ENCODE measurements at places on chromosomes 6 and 20.

DNA sequence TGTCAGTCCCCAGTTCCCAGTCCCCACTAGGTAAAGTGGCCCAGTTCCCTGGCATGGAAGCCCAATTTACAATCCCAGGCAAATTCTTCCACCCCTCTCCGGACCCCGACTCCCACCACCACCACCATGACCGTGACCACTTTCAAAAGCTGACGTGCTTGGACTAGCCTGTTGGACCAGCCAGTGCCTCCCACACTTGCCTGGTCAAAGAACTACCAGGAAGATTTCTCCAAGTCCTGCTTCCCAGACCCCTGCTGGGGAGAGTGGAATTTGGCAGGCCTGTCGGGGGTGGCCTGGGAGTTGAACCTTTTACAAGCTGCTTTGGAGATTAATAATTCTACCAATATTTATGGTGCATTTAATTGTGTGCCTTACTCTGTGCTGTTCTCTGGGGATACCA is 1.4 kb upstream of the PTPRT start:
- no peak for DNase-seq

- DNase-seq: no peak
These were observed 6.5 kb upstream of the SLCO4A1 start for GRCh38 chr20:62635852-62636251.

DNA sequence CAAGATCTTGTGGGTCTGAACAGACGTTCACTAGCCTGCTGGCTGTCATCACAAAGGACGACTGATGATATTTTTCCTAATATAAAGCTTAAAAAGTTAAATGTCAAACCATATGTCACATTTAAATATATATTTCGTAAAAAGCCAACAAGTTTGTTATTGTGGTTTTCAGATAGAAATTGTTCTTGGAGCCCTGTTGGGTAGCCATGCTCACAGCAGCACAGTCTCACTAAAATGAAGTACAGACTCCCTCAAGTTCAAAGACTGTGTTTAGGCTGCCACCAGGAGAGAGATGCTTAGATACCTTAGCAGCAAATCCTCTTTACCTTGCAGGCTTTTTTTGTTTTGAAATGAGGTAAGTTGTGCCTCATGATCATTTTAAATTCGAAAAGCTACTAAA is 17.8 kb downstream of the EEF1E1 start:
- DNase-seq: no peak

GRCh38 chr20:19598117-19598850 is 159.8 kb upstream of the RIN2 start:
- DNase-seq: no peak

- no peak for DNase-seq
These were observed 103.8 kb upstream of the PLCB4 start for GRCh38 chr20:8964959-8965562.

GRCh38 chr20:61295682-61296628 is 43.9 kb downstream of the CDH4 start:
- no peak for DNase-seq

GRCh38 chr6:158211273-158212055 is 43.3 kb downstream of the GTF2H5 start:
- DNase-seq: no peak

DNA sequence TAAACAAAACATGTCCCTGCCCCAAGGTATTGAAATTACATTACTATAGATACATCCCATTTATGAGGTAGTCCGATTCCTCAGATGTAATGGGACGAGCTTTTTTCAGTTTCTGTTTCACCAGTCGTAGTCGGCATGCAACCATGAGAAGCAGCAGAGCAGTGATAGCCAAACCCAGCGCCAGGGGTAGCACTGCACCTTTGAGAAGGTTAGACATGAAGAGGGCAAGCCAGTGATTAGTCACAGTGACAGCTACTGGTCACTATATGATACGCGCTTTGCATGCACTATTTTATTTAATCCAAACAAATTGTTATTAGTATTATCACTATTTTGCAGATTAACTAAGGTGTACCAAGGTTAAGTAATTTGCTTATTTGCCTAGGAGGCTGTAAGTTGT is 43.7 kb downstream of the LRP11 start:
- DNase-seq: no peak

GRCh38 chr6:7938562-7939183 is 28.1 kb upstream of the TXNDC5 start:
- no peak for DNase-seq

GRCh38 chr6:10873374-10873773 is 8.5 kb downstream of the GCM2 start:
- no peak for DNase-seq

GRCh38 chr6:11386323-11386722 is 151.2 kb upstream of the TMEM170B start:
- DNase-seq: peak; percentile 89

GRCh38 chr6:133359256-133359655 is 118.1 kb downstream of the EYA4 start:
- DNase-seq: no peak

DNA sequence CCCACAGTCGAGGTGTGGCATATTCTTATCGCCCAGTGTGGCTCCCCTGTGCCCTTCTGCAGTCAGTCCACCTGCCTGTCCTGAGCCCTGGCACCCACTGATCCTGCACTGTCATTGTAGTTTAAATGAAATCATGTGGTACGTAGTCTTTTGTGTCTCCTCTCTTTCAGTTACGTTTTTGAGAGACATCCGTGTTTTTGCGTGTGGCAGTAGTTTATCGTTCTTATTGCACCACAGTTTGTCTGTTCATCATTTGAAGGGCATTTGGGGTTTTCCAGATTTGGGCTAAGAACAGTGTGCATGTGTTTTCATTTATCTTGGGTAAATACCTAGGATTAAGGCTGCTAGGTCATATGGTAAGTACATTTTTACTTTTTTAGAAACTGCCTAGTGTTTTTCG is 49.3 kb downstream of the SPATA2 start:
- DNase-seq: no peak

- DNase-seq: no peak
These were observed 280.5 kb downstream of the SYNE1 start for GRCh38 chr6:152356662-152357061.

GRCh38 chr6:163984124-163984936 is 569.8 kb downstream of the QKI start:
- DNase-seq: no peak

GRCh38 chr6:36679043-36679833 is 724 bp downstream of the CDKN1A start:
- no peak for DNase-seq
